ENCODE measurements at places on chromosomes 3 and 15.

- no peaks in the 10 kb centered on the region for H3K4me1 ChIP-seq
- H3K27ac ChIP-seq: no peak overlapping the region
- no peaks in the 10 kb centered on the region for H3K36me3 ChIP-seq
- no peak for DNase-seq
- no peak overlapping the region for H3K4me3 ChIP-seq
Observed at GRCh38 chr3:134810052-134810435, 15.0 kb downstream of the EPHB1 start.

GRCh38 chr15:98002866-98003265 is 42.4 kb downstream of the ARRDC4 start:
- H3K4me1 ChIP-seq: no peaks in the 10 kb centered on the region
- no peak for DNase-seq
- no peaks in the 10 kb centered on the region for H3K36me3 ChIP-seq
- no peak overlapping the region for H3K27ac ChIP-seq

GRCh38 chr15:84773716-84774115 is 25.3 kb downstream of the ZNF592 start:
- H3K4me3 ChIP-seq: no peak overlapping the region
- no peak overlapping the region for H3K27ac ChIP-seq
- peaks cover 2% of the 10 kb centered on the region for H3K4me1 ChIP-seq

- no peaks in the 10 kb centered on the region for H3K27me3 ChIP-seq
- DNase-seq: no peak
- no peaks in the 10 kb centered on the region for H3K4me1 ChIP-seq
- no peak overlapping the region for H3K27ac ChIP-seq
- no peak overlapping the region for H3K4me3 ChIP-seq
- H3K36me3 ChIP-seq: peaks cover 13% of the 10 kb centered on the region
Observed at GRCh38 chr3:47128137-47128536, 35.8 kb downstream of the SETD2 start.

- DNase-seq: no peak
- no peak overlapping the region for H3K4me3 ChIP-seq
- no peaks in the 10 kb centered on the region for H3K4me1 ChIP-seq
- no peaks in the 10 kb centered on the region for H3K27me3 ChIP-seq
Observed at GRCh38 chr3:138405486-138405885, 28.9 kb upstream of the ESYT3 start.

- no peak overlapping the region for H3K27ac ChIP-seq
- no peak overlapping the region for H3K4me3 ChIP-seq
- no peaks in the 10 kb centered on the region for H3K4me1 ChIP-seq
- H3K36me3 ChIP-seq: no peaks in the 10 kb centered on the region
- H3K27me3 ChIP-seq: no peaks in the 10 kb centered on the region
Observed at GRCh38 chr3:70264122-70264780, 48.2 kb downstream of the MDFIC2 start.

DNA sequence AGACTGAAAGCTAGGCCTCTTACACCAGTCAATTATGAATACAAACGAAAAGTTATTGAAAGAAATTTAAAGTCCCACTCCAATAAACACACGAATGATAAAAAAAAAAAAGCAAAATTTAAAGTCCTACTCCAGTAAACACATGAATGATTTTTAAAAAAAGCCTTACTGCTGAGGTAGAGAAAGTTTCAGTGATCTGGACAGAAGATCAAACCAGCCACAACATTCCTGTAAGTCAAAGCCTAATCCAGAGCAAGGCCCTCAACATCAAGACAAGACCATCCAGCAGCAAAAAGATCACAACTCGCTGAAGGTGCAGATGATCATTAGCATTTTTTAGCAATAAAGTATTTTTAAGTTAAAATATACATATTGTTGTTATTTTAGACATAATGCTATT is 95.6 kb upstream of the LIPC start:
- no peak for DNase-seq
- no peak overlapping the region for H3K27ac ChIP-seq
- H3K36me3 ChIP-seq: no peaks in the 10 kb centered on the region
- peaks cover 16% of the 10 kb centered on the region for H3K4me1 ChIP-seq
- H3K27me3 ChIP-seq: no peaks in the 10 kb centered on the region

- H3K4me3 ChIP-seq: no peak overlapping the region
- no peaks in the 10 kb centered on the region for H3K36me3 ChIP-seq
- H3K4me1 ChIP-seq: no peaks in the 10 kb centered on the region
- no peak for DNase-seq
- no peak overlapping the region for H3K27ac ChIP-seq
Observed at GRCh38 chr3:108511055-108511454, 659 bp upstream of the MYH15 start.

- no peaks in the 10 kb centered on the region for H3K36me3 ChIP-seq
- H3K4me1 ChIP-seq: no peaks in the 10 kb centered on the region
- H3K4me3 ChIP-seq: no peak overlapping the region
Observed at GRCh38 chr3:175295248-175296130, 436.4 kb downstream of the NAALADL2 start.

DNA sequence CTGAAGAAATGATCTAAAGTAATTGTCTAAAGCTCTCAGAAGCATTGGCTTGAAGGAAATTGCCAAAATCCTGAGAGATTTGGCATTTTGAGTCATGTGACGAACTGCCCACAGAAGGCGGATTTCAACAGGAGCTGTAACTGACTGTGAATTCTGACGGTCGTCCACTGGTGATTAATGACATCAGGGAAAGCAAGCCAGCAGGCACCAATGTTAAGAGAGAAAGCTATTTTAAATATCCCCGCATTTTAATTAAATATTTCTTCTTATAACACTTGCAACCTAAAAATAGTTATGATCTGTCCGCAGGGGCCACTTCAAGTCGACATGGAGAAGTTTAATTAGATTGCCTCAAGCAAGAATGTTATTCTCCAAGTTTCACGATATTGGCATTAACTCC is 51.6 kb downstream of the WNT5A start:
- H3K27ac ChIP-seq: no peak overlapping the region
- no peak overlapping the region for H3K4me3 ChIP-seq
- no peak for DNase-seq

DNA sequence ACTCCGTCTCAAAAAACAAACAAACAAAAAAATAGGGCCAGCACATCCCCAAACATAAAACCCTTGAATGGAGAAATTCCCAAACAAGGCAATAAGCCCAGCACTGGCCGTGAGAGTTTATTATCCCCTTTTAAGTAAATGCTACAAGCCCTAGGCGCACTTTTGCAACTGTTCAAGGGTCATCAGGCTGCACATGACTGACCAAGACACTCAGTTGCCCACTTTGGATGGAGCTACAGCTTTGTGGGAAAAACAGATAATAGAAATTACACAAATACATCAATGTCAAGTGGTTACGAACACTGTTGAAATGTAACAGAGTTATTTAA is 33.7 kb upstream of the ZNF445 start:
- peak overlapping the region; percentile 96 for H3K4me3 ChIP-seq
- peaks cover 11% of the 10 kb centered on the region for H3K4me1 ChIP-seq

DNA sequence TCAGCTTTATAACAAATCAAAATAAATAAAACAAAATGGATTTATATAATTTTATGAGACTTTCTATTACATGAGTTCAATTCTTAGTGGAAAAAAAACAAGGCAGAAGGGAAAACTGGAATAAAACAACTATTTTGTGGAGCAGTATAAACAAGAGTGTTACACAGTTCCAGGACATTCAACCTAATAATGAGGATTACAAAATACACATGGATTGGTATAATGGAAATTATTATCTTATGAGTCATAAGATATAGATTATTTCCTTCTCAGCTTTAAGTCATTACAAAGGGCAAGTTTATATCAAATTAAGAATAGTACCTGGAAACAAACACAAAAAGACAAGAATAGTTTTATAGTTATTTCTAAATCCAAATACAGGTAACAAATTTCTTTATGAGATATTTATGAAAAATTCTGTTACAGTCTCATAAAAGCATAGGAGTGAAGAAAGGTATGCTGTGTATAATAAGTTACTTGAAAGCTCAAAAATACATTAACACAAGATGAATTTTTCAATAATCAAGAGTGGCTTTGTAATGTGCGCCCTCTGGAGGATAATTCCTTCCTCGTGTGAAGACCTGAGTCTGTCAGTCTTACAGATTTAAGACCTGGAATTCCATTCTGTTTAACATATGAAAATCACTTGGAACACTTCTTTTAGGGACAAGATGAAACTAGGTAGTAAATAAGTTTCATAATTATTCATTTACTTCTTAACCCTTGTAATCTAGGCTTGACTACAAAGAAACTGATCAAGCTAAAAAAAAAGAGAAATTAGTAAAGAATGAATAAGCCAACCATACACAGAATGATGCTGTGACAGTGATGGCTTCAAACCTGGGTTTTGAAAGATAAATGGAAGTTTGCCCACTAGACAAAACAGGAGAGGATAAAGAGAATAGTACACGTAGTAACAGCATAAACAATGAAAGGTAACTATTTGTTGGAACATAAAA is 9.5 kb downstream of the COPS2 start:
- no peaks in the 10 kb centered on the region for H3K27me3 ChIP-seq
- H3K27ac ChIP-seq: no peak overlapping the region
- H3K4me1 ChIP-seq: no peaks in the 10 kb centered on the region
- H3K36me3 ChIP-seq: peaks cover 31% of the 10 kb centered on the region
- H3K4me3 ChIP-seq: no peak overlapping the region

GRCh38 chr3:871651-872050 is 221.2 kb upstream of the CNTN6 start:
- H3K27me3 ChIP-seq: no peaks in the 10 kb centered on the region
- H3K4me1 ChIP-seq: no peaks in the 10 kb centered on the region
- no peaks in the 10 kb centered on the region for H3K36me3 ChIP-seq
- no peak overlapping the region for H3K4me3 ChIP-seq
- no peak for DNase-seq

- H3K27me3 ChIP-seq: no peaks in the 10 kb centered on the region
- DNase-seq: no peak
- no peak overlapping the region for H3K4me3 ChIP-seq
- peaks cover 3% of the 10 kb centered on the region for H3K4me1 ChIP-seq
Observed at GRCh38 chr3:45406772-45407171, 18.4 kb downstream of the LARS2 start.

GRCh38 chr15:83445643-83446042 is 1.5 kb upstream of the SH3GL3 start:
- H3K36me3 ChIP-seq: no peaks in the 10 kb centered on the region
- H3K27me3 ChIP-seq: no peaks in the 10 kb centered on the region
- DNase-seq: no peak
- peaks cover 2% of the 10 kb centered on the region for H3K4me1 ChIP-seq
- no peak overlapping the region for H3K4me3 ChIP-seq
- no peak overlapping the region for H3K27ac ChIP-seq

GRCh38 chr15:61106044-61106834 is 122.9 kb downstream of the RORA start:
- DNase-seq: no peak
- H3K27ac ChIP-seq: no peak overlapping the region
- no peaks in the 10 kb centered on the region for H3K27me3 ChIP-seq
- no peaks in the 10 kb centered on the region for H3K36me3 ChIP-seq
- no peaks in the 10 kb centered on the region for H3K4me1 ChIP-seq

GRCh38 chr15:65085990-65086679 is 9.6 kb downstream of the KBTBD13 start:
- no peaks in the 10 kb centered on the region for H3K27me3 ChIP-seq
- H3K4me1 ChIP-seq: peaks cover 56% of the 10 kb centered on the region
- DNase-seq: no peak
- peak overlapping the region; percentile 98 for H3K27ac ChIP-seq
- no peaks in the 10 kb centered on the region for H3K36me3 ChIP-seq
- H3K4me3 ChIP-seq: no peak overlapping the region

- no peaks in the 10 kb centered on the region for H3K36me3 ChIP-seq
- DNase-seq: no peak
- no peak overlapping the region for H3K27ac ChIP-seq
- peaks cover 6% of the 10 kb centered on the region for H3K4me1 ChIP-seq
Observed at GRCh38 chr3:141127344-141128125, 76.4 kb downstream of the SPSB4 start.

GRCh38 chr3:191426311-191426710 is 34.7 kb upstream of the PYDC2 start:
- no peak overlapping the region for H3K4me3 ChIP-seq

DNA sequence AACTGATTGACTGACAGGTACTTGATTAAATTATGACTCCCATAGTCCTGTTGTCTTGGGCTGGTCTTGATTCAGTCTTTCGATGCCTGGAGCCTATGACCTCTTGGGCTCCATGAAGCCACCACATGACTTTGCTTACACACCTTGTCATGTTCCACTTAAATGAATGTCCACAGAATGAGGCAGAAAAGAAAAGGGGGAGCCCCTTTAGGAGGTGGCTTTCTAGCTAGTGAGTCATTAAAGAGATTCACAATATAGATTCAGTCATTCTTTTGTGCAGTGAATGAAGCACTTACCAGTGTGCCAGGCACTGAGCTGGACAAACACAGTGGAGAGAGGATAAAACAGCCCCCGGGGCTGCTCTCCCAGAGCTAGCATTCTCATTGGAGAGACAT is 17.1 kb downstream of the VIPR1 start:
- no peak overlapping the region for H3K4me3 ChIP-seq
- H3K36me3 ChIP-seq: no peaks in the 10 kb centered on the region
- no peak for DNase-seq
- H3K27ac ChIP-seq: no peak overlapping the region

DNA sequence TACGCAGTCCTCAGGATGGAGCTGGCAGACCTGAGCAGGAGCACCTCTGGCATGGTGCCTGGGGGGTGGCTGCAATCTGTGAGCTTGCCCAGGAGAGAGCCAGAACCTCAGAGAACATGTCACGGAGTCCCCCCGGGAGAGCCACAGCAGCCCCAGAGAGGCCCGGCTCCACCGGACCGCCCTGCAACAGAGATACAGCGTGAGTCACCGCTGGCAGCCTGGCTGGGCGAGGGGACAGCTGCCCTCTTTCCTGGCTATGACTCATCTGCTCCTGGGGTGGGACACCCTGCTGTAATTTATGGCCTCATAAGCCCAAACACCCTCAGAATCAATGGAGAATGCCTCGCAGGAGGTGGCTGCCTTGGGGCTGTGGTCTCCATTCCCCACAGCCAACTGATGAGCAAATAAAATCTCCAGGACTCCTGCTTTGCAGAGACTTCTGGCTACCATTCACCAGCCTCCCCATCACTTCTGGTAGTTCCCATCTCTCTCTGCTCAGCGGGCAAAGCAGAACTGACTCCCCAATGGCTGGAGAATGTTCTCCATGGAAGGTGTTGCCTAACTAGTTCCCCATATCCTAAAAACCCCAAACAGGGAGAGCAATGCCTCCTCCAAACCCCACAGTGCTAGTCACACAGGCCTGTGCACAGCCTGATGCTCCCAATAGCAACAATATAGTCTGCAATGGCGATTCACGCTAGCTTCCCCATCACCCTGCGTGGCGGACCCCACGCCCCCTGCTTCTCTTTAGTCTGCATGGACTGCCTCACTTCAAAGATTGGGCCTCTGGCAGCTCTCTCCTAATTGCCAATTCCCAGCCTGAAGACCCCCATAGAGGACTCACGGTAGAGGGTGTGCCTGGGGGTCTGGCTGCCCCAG is 21.6 kb downstream of the ACSBG1 start:
- H3K27ac ChIP-seq: no peak overlapping the region
- H3K27me3 ChIP-seq: no peaks in the 10 kb centered on the region
- peak; percentile 67 for DNase-seq
- H3K4me1 ChIP-seq: no peaks in the 10 kb centered on the region
- H3K36me3 ChIP-seq: no peaks in the 10 kb centered on the region
- no peak overlapping the region for H3K4me3 ChIP-seq

DNA sequence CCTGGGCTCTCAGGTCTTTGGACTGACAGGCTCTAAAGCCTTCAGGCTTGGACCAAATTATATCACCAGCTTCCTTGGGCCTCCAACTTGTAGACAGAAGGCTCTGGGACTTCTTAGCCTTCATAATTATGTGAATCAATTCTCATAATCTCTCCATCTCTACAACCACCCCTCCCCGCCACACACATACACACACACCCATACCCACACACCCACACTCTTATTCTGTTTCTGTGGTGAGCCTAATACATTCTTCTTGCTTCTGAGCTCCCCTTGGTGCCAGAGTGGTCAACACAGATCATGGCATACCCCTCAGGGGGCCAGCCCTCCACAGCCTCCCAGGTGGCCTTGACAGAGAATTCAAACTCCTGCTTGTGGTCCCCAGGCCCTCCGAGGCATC is 5.6 kb upstream of the NUP210 start:
- no peaks in the 10 kb centered on the region for H3K27me3 ChIP-seq
- no peaks in the 10 kb centered on the region for H3K36me3 ChIP-seq
- DNase-seq: no peak
- H3K4me1 ChIP-seq: no peaks in the 10 kb centered on the region
- H3K27ac ChIP-seq: no peak overlapping the region

Data from ascending aorta (tissue), 2 donors.